ENCODE measurements at places on chromosomes 3 and 15.

DNA sequence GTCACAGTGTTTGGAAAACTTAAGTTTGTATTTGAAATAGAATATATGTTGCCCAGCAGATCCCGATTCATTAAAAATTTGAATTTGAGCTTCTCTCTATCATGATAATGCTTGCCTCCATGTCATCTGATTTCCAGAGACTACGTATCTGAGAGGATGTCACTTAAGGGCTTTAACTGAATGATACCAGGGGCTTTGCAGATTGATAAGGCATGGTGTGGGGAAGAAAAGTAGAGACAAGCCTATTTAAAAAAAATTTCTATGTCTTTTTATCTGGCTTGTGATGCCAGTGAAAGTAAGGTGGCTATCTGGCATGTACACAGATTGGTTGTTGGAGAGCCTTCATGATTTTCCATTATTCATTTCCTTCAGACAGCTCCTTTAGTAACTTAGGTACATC is 72.7 kb downstream of the UBE2E2 start:
- DNase-seq = no peak

GRCh38 chr3:65070968-65071367 is 383.2 kb upstream of the ADAMTS9 start:
- DNase-seq = no peak

DNA sequence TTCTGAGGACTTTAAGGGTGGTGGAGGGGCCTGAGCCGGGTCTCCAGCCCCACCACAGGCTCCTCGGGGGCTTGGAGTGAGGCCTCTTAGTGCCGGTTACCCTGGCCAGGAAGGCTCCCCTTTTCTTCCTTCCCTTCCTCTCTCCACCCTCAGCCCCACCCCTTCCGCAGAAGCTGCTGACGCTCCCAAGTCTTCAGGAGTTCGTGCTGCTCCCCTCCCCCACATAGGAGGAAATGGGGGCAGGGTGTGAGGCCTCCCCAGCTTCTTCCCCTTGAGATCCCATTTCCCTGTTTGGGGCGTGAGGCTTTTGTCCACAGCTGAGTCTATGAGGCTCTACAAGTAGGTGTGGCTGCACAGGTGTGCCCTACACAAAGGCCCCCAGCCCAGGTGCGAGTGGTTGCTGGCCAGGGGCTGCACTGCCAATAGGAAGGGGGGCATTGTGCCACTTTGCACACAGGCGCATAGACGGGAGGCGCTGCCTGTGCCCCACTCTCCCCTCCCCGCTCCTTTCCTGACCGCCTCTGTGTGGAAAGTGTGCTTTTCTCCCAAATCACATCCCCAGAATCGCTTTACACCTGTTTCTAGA is 915 bp upstream of the CALML4 start:
- no peak for DNase-seq

DNA sequence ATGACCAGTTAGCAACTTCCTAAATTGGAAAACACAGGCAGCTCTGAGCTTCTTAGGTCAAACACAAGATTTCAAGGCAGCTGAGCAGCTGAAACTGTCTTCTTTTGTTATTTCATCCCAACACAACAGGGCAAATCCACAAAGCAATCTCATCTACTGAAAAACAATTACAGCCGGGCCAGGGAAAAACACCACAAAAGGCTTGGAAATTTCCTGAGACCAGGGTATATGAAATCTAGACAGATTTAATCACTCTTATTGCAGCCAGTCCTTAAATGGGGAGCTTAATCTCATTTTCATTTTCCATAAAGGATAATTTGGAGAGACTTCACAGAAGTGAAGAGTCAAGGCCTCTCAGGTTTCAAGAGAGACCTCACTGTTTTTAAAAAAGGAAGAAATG is 181.8 kb downstream of the SSR3 start:
- DNase-seq = no peak

GRCh38 chr3:100811779-100812507 is 102.6 kb downstream of the TFG start:
- no peak for DNase-seq

DNA sequence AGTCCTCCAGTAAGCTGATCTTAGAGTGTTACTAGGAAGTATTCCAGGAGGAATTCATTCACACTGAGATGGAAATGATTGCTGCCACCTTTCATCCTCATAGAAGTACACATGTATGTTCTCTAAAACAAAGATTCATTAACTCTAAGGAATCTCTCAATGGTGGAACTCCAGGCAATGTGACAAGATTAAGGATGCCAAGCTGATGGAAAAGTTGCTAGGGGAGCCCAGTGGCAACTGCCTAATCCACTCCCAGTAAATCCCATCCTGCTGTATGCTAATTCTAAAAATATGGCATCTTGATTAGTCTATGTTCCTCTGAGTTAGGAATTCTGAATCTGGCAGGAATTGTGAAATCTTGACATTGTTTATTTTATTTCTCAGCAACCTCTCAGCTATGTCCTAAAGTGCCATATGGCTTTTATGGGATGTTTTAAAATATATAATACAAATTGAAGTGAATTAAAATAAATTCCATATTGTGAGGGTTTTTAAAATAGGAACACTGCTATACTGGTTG is 210.0 kb upstream of the TRIM42 start:
- DNase-seq = no peak

GRCh38 chr3:197734667-197735318 is 1.9 kb downstream of the RUBCN start:
- DNase-seq = peak; percentile 78

DNA sequence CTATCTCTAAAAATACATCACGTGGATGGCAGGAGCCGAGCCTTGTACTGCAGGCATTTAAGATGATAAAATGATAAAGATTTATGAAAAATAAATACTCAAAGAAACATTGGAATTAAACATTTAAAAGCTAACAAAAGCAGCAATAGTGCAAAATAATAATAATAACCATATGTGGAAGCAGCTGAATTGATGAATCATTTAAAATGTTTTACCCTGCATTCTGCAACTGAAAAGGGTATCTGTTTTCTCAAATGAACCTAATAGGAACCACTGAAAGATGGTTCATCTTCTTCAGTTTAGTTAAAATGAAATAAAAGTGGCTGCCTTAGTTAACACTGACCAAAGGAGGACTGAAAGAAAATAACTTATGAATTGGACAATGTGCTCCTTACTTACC is 436.1 kb downstream of the TUSC7 start:
- DNase-seq = no peak

- DNase-seq = no peak
Measured at GRCh38 chr15:69903470-69904469, 193.9 kb downstream of the TLE3 start.

- no peak for DNase-seq
Measured at GRCh38 chr3:111589303-111590142, 5.6 kb downstream of the ZBED2 start.

DNA sequence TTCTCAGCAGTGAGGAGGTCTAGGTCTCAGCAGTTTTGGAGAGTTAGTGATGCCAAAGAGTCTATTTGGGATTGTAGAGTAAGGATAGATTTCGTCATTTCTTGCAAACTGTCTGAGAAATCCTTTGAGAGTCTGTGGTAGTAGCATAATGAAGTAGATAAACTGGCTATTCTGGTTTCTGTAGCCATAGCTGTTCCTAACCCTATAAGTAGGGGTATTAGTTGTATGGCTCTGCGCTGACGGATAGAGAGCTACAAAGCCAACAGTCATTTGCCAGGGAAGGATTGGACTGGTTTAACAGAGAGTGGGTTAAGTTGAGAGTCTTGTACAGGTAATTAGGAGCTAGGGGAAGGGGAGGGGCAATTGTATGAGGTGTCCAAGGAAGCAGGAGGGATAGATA is 50.6 kb downstream of the KLHDC8B start:
- DNase-seq = no peak

GRCh38 chr3:78825858-78826215 is 942.0 kb downstream of the ROBO1 start:
- DNase-seq = no peak

- DNase-seq = no peak
Measured at GRCh38 chr15:91100814-91101607, 954 bp downstream of the SV2B start.

GRCh38 chr3:65569845-65570405 is 468.8 kb downstream of the MAGI1 start:
- no peak for DNase-seq

- DNase-seq = no peak
Measured at GRCh38 chr3:195263193-195263924, 7.6 kb downstream of the XXYLT1 start.

GRCh38 chr15:80823120-80823519 is 44.0 kb downstream of the CEMIP start:
- no peak for DNase-seq

- no peak for DNase-seq
Measured at GRCh38 chr3:33668618-33669017, 49.4 kb downstream of the CLASP2 start.

DNA sequence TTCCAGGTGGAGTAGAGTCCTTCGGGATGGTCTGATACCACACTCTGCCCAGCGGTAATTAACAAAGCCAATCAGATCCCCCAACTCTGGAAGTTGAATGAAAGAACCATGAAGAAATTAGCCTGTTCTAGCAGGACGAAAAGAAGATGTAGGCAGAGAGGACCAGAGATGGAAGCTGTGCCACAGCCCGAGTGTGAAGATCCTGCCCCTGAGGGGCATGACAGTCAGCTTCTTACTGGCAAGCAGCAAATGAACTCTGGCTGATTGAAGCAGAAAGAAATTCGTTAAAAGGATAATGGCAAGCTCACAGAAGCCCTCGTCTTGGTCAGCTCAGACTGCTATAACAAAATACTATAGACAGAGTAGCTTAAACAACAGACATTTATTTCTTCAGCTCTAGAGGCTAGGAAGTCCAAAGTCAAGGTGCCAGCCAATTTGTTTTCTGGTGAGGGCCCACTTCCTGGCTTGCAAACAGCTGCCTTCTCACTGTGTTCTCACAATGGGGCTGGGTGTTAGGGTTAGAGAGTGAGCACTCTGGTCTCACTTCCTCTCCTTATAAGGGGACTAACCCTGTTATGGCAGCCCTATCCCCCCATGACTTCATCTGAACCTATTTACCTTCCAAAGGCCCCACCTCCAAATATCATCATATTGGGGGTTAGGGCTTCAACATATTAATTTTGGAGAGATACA is 307.1 kb downstream of the VPS13C start:
- no peak for DNase-seq

GRCh38 chr3:46466871-46467403 is 2.2 kb upstream of the LTF start:
- no peak for DNase-seq

- no peak for DNase-seq
Measured at GRCh38 chr15:42119446-42119760, 25.0 kb upstream of the PLA2G4D start.

GRCh38 chr15:99452728-99453636 is 112.8 kb upstream of the MEF2A start:
- peak; percentile 48 for DNase-seq

- no peak for DNase-seq
Measured at GRCh38 chr3:181851063-181851462, 139.3 kb downstream of the SOX2 start.

GRCh38 chr3:143902210-143902609 is 53.9 kb upstream of the SLC9A9 start:
- no peak for DNase-seq

DNA sequence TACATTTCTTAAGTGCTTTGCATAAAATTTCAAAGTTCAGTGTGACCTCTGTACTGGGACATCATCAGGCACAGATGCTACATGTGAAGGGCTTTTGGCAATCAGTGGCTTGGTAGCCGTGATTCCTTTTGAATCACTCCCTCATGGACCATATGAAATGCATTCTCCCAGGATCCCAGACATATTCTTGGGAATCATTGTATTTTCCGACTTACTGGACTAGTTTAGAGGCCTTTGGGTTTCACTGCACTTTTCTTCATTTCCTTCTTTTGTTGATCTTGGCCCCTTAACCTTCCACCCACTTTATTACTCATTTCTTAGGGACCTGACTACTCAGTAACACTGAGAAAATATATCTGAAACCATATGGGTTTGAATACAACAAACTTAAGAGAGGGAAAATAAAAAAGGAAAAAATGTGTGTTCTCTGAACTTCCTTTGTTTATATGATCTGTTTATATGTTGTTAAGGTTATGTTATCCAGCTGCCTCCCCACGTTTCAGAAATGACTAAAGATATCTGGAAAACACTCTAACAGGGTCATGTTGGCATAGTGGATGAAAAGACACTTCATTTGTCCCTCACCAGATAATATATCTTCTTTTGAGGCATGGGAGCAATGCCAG is 35.1 kb downstream of the HMG20A start:
- DNase-seq = no peak

- DNase-seq = no peak
Measured at GRCh38 chr3:50557915-50558314, 9.6 kb downstream of the C3orf18 start.

DNA sequence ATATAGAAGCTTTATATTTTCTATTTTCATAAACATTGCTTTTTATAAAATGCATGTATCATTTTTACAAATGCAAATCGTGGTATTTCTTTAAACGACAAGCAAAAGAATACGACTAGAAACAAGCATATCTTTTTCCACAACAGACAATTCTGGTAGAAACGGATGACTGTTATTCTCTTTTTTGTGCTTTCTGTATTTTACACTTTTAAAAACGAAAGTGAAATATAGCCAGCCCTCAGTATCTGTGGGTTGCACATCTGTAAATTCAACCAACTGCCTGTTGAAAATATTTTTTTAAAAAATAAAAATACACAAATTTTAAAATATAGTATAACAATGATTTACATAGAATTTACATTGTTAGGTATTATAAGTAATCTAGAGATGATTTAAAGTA is 61.3 kb downstream of the PRTG start:
- DNase-seq = no peak

DNA sequence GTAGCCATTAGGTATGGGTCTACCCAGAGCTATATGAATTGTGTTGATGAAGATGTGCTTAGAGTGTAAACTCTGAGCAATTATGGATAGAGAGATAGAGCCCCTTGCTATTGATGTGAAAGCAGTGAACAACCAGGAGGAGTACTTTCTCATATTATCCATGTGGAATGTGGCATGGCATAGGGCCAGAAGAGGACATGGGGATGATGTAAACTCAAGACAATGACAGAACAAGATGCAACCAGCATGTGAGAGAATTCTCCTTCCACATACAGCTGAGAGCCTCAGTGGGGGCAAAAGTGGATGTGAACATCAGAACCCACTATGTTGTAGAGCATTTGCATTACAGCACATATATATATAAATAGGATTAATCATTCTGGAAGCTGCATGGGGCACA is 36.4 kb upstream of the BNC1 start:
- no peak for DNase-seq

GRCh38 chr3:176172492-176172891 is 1024.8 kb downstream of the TBL1XR1 start:
- DNase-seq = no peak
